Stimulated activated CD4-positive, alpha-beta T cell treated with anti-CD3 and anti-CD28 coated beads, Interleukin-12 subunit alpha, Interleukin-12 subunit beta, amount 100 ng/mL, for 4 hours (primary cell): ENCODE measurements at places on chromosomes 5 and 9.

DNA sequence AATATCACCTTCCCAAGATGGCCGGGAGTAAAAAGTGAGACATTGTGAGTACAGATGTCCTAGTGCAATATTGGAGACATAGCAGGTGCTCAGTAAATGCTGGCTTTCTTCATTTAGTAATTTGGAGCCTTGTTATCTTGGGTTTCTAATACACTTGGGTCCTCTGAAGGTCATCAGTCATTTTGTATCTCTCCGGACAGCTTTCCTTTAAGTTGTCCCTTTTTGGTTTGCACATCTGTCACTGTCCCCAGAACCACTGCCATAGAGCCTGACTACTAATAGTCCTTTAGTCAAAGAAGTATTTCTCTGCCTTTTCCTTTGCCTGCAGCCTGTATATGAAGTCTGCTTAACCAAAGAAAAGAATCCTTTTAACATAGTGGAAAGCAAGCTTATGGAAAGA lies 7.8 kb upstream of the ANGPTL2 start:
- no peak for DNase-seq

- DNase-seq: no peak
These were observed 12.0 kb downstream of the INIP start for GRCh38 chr9:112705768-112706427.

GRCh38 chr5:44835693-44836092 lies 26.9 kb downstream of the MRPS30 start:
- no peak for DNase-seq

GRCh38 chr5:154712518-154713437 lies 42.4 kb upstream of the LARP1 start:
- DNase-seq: no peak

DNA sequence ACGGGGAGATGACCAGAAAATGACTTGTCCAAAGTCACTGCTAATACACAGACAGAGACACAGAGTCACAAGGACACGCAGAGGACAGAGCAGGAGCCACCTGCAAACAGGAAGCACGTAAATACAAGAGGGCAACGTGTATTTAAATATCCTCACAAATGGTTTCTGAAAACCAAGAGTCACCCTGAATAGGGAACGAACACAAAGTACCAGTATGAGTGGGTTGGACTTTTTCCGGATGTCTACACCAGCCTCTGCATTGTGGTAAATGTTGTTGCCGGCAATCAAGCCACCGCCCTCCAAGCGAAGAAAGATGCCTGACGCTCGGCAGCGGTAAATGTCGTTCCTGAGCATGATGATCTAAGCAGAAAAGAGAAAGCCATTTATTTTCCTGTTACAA lies 44.5 kb downstream of the FBXO10 start:
- no peak for DNase-seq

DNA sequence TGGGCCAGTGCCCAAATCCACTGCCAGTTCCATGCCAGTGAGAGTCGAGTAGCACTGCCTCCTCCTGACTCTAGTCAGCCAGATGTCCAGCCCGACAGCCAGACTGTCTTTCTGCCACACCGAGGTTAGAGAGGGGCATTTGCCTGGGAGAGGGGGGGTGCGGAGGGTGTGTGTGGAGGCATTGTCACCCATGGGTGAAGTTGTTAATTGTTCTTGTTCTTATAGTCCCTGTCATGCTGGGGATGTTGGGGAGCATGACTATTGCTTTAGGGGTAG lies 1.1 kb downstream of the RGP1 start:
- no peak for DNase-seq

DNA sequence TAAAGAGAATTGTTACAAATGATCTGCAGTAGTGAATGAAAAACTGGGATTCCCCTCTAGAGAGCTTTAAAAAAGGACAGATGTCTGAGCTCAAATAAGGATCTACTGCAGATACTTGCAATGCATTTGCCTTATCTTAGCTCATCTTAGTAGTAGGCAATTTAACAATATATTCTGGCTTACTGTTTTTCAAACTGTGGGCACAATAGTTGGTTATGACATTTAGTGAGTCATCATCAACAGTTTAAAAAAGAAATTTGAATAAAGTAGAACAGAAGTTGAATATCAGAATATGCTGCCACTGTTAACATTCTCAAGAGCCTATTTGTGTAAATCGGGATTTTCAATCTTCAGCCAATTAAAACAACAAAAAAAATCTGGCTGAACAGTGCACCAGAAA lies 6.7 kb upstream of the CAST start:
- no peak for DNase-seq

DNA sequence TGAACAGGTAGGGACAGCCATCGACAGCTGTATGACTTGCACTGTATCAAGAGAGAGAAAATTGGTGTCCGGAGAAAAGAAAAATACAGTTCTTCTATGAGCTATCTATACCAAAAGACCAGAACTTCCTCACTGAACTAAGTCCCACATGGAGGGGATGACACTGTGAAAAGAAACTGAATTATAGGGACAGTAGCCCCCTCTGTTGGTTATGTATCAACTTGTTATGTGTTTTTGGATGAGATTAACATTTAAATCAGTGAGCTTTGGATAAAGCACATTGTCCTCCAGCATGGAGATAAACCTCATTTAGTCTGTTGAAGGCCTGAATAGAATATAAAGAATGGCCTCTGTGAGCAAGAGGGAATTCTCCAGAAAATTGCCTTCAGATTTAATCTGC lies 176.6 kb upstream of the SH3GL2 start:
- no peak for DNase-seq

DNA sequence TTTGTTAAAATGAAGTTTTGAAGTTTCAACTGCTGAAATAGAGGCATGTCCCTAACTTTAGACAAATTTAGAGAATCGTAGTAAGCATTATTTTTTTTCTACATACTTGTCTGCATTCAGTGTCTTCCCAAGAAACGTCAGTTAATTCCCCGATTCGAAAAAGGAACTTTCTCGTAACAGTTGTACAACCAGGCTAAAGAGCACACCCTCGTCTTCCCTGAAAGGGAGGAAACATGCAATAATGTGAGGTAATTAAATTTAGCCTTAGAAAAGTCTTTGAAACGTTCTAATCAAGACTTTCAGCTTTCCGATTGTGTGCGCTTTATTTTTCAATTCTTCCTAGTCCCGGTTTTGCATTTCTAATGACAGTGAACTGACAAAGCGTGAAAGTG lies 374 bp upstream of the SLC1A3 start:
- no peak for DNase-seq

- no peak for DNase-seq
These were observed 314.4 kb upstream of the MSX2 start for GRCh38 chr5:174409971-174410370.

DNA sequence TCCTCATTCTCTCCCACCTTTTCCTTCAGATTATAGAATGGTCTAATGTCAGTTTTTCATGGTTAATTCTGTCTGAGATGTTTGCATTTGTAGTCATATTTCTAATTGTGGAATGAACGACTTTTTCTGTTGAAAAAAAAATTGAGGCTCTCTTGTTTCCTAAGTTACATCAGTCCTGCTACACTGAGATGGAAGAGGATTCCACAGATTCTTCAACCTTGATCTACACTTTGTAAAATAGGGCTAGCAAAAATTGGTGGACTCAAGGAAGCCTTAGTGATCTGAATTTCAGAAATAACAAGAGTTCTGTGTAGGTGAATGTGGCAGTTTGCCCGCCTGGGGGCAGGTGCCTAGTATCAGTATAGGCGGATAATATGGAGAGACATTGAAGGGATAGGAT lies 51.9 kb downstream of the ERBIN start:
- no peak for DNase-seq

GRCh38 chr5:163104464-163104863 lies 332.9 kb upstream of the CCNG1 start:
- DNase-seq: no peak

DNA sequence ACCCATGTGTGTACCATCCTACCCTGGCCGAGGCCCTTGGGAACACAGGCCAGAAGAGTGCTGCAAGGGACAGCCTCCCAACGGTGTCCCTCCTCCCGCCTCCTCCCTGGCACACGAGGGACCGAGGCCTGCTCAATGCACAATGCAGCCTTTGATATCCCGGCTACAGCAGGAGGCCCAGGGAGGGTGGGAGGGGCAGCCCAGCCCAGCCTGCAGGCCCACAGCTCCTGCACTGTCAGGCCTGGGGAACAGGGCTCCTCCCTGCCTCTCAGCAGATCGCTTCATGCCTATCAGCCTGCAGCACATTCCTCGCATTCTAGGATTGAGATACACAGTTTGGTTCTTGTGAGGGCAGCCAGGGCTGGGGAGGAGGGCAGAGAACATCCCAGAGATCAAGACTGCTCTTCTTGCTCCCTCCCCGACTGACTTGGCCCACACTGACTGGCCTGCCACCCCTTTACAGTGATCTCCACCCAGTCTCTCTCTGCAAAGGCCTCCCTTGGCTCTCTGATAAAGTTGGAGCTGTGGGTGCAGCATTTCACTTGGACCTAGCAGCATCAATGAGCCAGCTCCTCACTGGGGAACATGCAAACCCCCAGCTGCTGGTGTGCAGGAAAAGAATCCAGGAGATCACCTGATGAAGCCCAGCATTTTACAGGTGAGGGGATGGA lies at the start of gene SH3TC2:
Gene SH3TC2, minus strand, starts transcription at position 46 of the 671 bp plus-strand sequence. Its CDS starts 40 bp downstream, at position 6.
- no peak for DNase-seq

DNA sequence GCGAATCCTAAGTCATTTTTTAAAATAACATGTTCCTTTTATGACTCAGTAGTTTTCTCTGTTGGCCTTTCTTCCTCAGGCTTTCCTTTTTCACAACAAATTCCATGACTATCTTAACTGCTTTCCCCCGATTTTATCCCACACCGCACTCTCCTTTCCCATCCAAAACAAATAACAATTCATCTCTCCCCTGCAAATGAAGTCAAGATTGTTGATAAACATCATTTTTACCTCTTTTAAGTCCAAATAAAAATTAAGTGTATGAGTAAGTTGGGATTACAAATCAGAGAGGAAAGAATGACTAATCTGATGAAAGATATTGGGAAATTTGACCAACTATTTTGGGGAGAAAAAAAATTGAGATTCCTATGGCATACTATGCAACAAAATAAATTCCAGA lies 47.3 kb downstream of the SEC61B start:
- no peak for DNase-seq

DNA sequence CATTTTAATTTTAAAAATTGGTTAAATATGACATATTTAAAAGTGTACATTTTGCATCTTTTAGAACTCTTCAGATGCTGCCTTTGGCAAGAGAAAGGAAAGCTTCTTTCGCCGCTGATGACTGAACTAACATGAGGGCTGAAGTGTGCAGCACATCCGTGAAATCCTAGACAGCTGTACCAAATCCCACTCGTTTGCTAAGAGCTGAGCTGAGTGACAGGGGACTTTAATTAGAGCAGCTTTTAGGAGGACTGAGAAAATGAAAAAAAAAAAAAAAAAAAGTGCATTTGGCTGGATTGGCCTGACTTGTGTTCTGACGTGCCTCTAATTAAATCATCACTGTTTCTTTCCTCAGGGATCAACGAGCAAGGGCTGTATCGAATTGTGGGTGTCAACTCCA lies 271.3 kb downstream of the ARHGAP26 start:
- no peak for DNase-seq

- DNase-seq: no peak
These were observed 60.6 kb downstream of the HSD17B3 start for GRCh38 chr9:96241391-96241809.

- no peak for DNase-seq
These were observed 140.9 kb upstream of the TLX3 start for GRCh38 chr5:171168171-171168570.

GRCh38 chr5:75009556-75010345 lies 42.6 kb downstream of the GCNT4 start:
- no peak for DNase-seq
